NCI-H1436 treated with DMSO at 0.1 percent for 48 hours (cell line): ENCODE measurements at places on chromosomes 5 and 9.

DNA sequence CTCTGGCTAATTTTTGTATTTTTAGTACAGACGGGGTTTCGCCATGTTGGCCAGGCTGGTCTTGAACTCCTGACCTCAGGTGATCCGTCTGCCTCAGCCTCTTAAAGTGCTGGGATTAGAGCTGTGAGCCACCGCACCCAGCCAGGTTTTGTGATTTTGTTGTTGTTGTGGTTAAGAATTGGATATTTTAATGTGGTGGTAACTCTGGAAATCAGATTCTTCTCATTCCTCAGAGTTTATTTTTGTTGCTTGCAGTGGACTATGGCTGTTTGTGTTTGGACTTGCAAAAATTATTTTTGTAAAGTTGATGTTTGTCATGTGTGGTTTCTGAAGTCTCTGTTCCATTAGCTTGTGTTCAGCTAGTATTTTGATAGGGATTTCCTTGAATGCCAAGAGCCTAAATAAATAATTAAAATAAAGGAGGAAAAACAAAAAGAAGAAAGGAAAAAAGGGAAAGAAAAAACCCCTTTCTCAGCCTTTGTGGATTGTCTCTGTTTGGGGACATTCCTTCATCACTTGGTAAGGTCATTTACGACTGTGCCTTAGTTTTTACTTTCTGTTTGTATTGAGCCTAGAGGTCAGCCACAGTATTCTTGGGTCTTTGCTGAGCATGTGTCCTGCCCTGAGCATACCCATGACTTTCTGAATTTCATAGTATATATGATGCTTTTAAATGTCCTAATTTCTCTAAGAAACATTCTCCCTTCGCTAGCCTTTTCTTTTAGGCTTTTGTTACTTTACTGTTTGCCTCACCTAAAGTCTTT, 37.3 kb downstream of the PBX3 start:
- no peak for DNase-seq

- DNase-seq, result no peak
These were observed 93.2 kb upstream of the GAS1 start for GRCh38 chr9:87040410-87041009.

DNA sequence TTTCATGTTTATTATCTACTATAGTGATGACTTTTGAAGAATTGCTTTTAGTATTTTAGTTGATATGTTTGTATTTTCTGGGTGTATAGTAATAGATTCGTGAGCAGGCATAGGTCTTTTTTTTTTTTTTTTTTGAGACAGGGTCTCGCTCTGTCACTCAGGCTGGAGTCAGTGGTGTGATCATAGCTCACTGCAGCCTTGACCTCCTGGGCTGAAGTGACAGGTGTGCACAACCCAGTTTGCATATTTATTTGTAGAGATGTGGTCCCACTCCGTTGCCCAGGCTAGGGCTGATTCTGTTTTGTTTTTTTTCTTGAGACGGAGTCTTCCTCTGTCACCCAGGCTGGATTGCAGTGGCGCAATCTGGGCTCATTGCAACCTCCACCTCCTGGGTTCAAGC, 11.9 kb downstream of the ERBIN start:
- no peak for DNase-seq

- no peak for DNase-seq
These were observed 322.8 kb downstream of the GLIS3 start for GRCh38 chr9:3976865-3977613.

GRCh38 chr5:95274011-95274410, 10.9 kb downstream of the MCTP1 start:
- DNase-seq, result no peak

GRCh38 chr5:135564331-135564730, 14.5 kb downstream of the CXCL14 start:
- no peak for DNase-seq

DNA sequence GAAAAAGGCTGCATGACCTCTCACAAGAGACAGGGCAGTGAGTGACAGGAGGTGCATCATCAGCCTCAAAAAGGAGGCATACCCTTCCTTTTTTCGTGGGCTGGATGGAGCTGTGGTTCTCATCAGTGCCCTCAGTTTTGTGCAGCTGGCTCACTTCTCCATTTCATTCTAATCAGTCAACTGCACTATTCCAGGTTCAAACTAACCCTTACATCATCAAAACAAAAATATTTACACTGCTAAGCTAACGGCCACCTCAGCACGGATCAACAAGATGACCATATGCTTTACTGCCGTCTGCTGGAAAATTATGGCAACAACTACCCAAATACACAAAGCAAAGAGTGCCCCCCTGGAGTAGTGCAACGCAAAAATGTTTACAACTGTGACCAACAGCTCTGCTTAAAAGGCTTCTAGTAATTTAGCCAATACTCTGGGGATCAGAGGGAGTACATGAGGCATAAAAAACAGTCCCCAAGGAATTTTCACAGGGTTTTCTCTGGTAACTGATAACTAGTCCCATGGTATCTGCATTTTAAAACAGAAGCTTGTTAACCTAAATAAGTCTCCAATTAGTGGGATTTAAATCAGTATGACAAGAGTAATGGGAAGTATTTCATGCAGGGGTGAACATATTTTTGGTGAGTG, 10.8 kb downstream of the KCNV2 start:
- peak; percentile 68 for DNase-seq

DNA sequence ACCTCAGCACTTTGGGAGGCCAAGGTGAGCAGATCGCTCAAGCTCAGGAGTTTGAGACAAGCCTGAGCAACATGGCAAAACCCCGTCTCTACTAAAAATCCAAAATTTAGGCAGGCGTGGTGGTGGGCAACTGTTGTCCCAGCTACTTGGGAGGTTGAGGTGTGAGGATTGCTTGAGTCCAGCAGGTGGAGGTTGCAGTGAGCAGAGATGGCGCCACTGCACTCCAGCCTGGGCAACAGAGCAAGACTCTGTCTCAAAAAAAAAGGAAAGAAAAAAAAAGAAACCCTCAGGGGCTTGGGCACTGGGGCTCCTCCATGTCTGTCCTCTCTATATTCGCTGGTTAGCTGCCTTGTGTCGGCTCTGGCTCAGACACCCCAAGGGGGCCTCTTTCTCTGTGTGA, 10.9 kb upstream of the PPP2CA start:
- DNase-seq, result no peak

- DNase-seq, result no peak
These were observed 181.4 kb downstream of the GAS1 start for GRCh38 chr9:86765746-86766430.

GRCh38 chr5:14450018-14450524, 131.5 kb upstream of the OTULINL start:
- no peak for DNase-seq

GRCh38 chr5:1468629-1469527, 23.6 kb upstream of the SLC6A3 start:
- no peak for DNase-seq

DNA sequence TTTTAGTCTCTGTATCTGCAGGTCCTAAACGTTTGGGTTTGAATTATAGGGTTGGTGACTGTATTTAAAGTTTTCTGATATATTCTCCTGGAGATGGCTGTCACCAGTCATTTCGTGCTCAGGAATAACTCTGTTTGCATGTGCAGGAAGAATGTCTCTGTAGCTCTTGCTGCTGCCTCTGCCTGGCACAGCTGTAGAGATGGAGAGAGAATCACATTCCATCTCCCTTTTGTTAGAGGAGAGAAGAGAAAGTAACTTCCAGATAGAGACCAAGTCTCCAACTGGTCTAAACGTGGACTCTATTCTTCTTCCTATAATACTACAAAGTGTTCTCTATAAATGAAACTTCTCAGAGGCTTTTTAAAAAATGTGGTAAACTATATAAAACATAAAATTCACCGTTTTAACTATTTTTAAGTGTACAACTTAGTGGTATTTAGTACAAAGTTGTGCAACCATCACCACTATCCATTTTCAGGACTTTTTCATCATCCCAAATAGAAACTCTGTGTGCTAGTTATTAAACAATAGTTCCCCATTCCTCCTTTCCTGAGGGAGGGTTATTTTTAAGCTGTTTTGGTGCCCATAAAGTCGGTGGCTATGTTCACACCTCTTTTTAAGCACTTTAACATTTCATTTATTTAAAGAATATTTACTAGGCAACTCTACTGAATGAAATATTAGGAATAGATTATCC, 20.7 kb upstream of the STARD4 start:
- DNase-seq, result no peak

DNA sequence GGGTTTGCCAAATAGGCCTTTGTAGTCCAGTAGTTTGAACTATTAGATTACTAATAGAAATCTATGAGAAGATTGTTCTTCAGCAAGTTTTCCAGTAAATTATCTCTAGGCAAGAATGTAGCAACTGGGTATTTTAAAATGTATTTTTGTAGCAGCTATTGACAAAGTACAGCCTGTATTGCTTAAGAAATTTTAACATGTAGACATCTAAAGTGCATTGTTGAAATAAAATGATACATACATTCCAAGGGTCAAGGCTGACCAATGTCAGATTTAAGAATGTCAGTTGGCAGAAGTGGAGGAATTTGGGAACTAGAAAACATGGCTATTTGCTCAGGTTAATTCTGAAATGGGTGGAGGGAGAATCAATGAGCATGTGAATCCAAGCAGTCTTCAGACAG, 57.5 kb upstream of the ZSWIM6 start:
- no peak for DNase-seq

DNA sequence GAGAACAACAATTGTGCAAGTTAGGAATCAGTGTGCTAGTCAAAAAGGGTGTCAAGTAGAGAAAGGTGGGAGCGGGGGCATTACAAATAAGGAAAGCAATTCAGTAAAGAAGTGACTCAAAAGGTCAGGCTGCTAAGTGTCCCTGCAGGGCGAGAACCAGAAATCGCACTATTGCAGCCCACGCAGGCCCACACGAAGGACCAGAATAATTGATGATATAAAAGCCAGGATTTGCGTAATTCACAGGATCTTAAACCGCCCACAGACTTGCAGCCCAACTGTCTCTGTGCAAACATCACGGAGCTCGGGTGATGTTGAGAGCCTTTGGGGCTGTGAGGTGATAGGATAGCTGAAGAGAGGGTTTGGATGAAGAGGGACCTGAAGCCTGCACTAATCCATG, 349.0 kb downstream of the BRINP1 start:
- DNase-seq, result no peak

- no peak for DNase-seq
These were observed 35.6 kb downstream of the IRX2 start for GRCh38 chr5:2715856-2716255.

- DNase-seq, result no peak
These were observed 59.4 kb upstream of the SIMC1 start for GRCh38 chr5:176178789-176179188.

DNA sequence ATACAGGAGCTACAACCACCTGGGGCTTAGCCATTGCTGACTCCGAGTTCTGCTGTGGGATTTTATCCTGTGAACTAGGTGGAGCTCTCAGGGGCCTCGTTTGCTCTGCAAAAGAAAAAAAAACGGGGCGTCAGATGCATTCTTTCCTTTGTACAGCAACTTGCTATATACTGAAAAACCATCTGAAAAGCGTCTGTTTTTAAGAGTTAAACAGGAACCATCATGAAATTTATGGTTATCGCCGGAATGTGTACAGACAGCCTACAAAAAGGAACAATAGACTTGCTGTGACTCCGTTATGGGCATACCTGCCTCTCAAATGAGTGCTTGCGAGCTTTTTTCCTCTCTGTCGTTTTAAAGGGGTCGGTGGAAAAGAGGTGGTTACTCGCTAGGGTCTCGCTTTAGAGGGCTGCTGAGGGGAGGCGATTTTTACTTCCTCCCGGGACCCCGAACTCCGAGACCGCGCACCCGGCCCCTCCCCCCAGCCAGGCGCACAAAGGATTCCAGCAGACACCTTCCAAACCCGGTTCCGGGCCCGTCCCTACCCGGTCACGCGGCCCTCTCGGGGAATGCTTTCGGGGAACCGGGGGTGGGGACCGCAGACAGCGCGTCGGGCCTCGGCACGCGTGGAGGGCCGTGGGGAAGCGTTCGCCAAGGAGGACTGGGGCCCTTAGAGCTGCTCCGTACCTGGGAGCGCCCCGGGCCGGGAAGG, 826 bp downstream of the PAIP1 start:
- DNase-seq, result no peak

GRCh38 chr9:137924169-137924568, 46.6 kb downstream of the CACNA1B start:
- no peak for DNase-seq

GRCh38 chr9:134933076-134933659, 15.5 kb upstream of the FCN1 start:
- no peak for DNase-seq

GRCh38 chr5:89313804-89314588, 431.0 kb upstream of the MEF2C start:
- DNase-seq, result no peak

- DNase-seq, result no peak
These were observed 119.3 kb downstream of the SNCAIP start for GRCh38 chr5:122431298-122431697.

GRCh38 chr5:173941758-173942401, 47.1 kb upstream of the C5orf47 start:
- DNase-seq, result no peak

DNA sequence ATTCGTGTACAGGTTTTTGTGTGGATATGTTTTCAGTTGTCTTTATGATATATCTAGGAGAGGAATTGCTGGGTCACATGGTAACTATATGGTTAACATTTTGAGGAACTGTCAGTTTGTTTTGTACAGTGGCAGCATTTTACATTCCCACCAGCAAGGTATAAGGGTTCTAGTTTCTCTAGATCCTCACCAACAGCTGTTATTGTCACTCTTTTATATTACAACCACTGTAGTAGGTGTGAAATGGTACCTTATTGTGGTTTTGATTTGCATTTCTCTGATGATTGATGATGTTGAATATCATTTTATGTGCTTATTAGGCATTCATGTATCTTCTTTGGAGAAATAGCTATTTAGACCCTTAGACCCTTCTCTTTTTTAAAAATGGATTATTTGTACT, 82.9 kb downstream of the CCDC171 start:
- DNase-seq, result no peak

- no peak for DNase-seq
These were observed 35.3 kb upstream of the SLIT3 start for GRCh38 chr5:169336242-169336641.

- no peak for DNase-seq
These were observed 92.3 kb upstream of the MARCHF11 start for GRCh38 chr5:16271851-16272250.

- no peak for DNase-seq
These were observed 77.3 kb upstream of the RPS23 start for GRCh38 chr5:82355496-82355895.

DNA sequence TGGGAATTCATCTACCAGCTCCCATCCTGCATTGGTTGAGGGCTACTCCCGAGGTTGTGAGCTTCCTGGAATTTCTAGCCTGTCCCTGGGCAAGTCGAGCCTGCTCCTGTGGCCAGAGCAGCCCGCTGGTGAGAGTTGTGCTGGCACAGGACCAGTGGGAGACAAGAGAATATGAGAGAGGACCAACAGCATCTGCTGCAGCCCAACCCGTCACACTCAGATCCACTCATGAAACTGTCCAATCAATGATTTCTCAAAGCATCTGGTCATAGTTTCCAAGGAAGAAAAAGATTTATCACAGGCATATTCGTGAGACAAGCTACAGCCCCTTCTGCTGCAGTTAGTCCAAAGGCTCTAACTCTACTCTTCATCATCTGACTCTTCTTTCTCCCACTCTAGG, 64.4 kb upstream of the RAI14 start:
- DNase-seq, result no peak

DNA sequence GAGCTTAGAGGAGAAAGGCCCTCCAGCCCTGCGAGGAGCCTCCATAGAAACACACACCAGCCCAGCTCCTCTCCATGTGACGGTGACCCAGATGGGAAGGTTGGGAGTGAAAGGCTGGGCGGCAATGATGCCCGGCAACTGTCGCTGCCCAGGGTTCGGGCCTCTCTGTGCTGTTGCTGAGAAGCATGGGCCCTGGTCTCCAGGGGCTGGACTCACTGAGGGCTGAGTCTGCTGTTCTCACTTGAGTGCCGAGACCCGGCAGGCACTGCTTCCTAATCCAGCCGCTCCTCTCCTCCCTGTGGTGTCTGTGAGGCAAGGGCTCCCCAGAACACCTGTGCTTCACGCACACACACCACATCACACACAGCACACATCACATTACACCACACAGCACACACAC, 493.6 kb downstream of the GADD45G start:
- no peak for DNase-seq
